ENCODE measurements at places on chromosomes 6 and 20.

- DNase-seq = no peak
These were observed 40.2 kb upstream of the TASP1 start for GRCh38 chr20:13678944-13679343.

DNA sequence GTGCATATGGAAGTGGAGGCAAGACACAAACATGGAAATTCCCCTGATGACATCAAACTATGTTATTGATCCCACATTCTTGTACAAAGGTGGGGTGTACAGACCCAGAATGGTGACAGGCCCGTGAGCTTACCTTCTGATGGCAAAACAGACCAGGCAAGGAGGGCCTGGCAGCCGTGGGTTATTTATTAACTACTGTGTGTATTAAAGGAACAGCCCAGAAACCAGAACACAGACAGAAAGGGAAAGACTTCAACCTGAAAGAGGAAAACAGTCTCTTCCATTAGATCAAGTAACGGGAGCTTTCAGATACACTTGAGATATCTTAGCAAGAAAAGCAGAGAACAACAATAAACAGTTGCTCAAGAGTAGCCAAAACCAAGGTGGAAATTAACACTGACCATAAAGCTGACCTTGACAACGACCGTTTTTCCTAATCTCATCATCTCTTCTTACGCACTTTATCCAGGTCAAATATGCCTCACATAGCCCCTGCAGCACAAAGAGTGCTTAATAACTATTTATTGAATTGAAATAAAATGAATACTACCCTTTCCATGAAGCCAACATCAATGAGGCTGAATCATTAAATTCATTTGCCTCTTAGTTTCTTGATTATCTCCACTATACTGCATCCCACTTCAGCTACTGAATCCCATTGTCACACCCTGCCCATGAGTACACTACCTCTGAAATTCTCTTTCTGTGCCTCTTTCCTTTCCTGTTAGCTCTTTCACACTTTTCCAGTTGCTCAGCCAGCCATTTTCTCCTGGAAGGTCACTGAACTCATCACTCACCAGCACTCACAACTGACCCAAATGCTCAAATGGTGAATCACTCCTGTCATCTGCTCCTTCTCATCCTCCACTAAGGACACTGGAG, 67.4 kb downstream of the MOXD1 start:
- DNase-seq = peak; percentile 59

GRCh38 chr6:40733290-40733689, 146.1 kb upstream of the LRFN2 start:
- DNase-seq = no peak

- DNase-seq = no peak
These were observed 11.9 kb upstream of the RIPOR2 start for GRCh38 chr6:24947636-24948035.

DNA sequence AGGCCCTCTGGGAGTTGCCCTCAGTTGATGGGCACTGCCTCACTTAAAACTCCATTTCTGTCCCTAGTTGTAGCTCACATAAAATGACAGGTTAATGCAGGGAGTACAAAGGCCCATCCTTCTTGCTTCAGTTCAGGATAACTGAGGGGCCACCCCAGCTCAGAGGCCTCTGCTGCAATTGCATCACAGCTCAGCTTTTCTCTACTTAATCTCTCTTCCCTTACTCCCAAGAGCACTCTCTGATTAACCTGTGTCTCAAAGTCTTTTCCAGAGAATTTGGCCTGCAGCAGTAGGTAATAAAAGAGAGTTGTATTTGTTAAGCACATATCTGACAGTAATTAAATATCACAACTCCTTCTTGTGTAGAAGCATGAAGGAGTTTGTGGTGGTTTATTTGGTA, 40.9 kb upstream of the FLRT3 start:
- DNase-seq = no peak

DNA sequence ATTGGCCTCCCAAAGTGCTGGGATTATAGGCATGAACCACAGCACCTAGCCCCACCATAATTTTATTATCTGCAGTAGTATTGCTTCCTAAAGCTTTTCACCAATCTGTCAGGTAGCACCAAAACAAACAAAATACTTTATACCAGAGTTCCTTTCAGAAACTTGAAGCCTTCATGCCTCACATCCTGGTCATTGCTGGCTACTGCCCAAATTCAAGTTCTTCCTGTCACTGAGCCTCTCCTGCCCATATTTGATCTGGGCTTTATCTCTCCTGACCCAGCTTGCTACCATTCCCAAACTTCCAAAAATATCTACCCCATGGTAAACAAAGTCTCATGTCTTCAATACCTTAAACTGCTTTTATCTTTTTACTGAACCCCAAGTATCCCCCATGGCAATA, 34.9 kb upstream of the DST start:
- no peak for DNase-seq

DNA sequence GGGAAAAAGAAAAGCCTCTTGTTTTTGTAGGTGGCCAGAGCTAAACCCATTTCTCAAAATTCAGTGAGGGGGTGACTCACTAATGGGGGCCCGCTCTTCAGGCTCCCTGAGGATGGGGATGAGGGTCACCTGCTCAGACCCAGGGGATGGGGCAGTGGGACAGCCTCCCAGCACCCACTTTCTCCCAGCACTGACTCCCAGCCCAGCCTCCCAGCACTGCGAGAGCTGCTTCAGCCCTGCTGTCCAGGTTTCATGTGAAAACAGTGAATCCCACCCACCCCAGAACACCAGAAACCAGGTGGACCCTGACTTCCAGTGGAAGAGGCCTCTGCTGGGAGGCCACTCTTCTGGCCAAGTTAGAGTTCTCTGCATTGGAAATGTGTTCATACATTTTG, 362.6 kb downstream of the CDH4 start:
- DNase-seq = no peak

- no peak for DNase-seq
These were observed 1.9 kb upstream of the SLC24A3 start for GRCh38 chr20:19210391-19211155.

- DNase-seq = no peak
These were observed 27.6 kb downstream of the MRAP2 start for GRCh38 chr6:84061174-84061573.

DNA sequence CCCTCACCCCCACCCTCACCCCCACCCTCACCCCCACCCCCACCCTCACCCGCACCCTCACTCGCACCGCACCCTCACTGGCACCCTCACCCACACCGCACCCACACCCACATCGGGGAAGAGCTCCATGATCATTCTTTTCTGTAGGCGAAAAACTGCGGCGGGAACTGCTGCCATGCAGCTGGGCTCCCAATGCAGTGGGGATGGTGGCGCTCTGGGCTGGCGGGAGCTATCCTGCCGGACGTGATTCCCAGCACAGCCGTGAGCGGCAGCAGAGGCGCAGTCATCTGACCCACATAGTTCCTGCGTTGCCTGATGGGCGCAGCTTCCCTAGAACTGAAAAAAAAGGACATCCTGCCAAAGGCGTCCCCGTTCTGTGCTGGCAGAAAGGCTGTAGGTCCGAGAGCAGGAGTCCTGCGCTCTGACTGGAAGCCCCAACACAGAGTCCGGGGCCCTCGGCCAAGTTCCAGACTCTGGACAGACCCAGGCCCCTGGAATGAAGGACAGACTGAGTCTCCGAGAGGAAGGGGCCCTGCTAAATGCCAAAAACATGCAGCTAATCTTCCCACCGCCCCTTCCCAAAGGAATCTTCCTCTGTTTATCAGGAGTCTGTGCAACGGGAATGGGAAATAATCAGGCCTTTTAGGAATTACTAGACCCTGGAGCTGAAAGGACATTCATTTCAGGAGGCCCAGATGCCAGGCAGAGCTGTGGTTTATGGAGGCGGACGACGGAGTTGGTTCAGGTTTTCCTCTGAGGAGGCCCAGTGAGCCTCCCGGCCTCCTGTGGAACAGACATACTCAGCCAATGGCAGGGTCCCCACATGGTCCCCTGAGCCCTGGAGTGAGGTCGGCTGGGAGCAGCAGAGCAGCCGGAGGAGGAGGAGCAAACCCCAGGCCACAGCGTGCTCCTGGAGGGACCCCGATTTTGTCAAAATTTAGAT, 14.1 kb upstream of the TCFL5 start:
- DNase-seq = peak; percentile 81

Data from RWPE1 (cell line).